M059J (cell line): ENCODE measurements at places on chromosomes 6 and 20. TPM values are rescaled to one million over a fixed set of nuclear protein-coding genes. Genes with fewer than 3 reads are reported as not detected.
A peak's percentile ranks its signal among the peaks of the same experiment; 100 is the strongest.

Gene AARS2
- 7.3 and 19.0 TPM in 2 replicates for total RNA-seq

Gene GCNT2
- total RNA-seq, result 22.2 and 22.5 TPM in 2 replicates

Gene RIPOR2
- 18.6 and 22.9 TPM in 2 replicates for total RNA-seq

Gene BCAS1
- total RNA-seq, result 0.07 TPM in 1 of 2 replicates, not detected in the other

Gene TMC2
- not detected in 2 replicates for total RNA-seq

Gene SLC26A8
- total RNA-seq, result 0.10 TPM in 1 of 2 replicates, not detected in the other

Gene GINM1
- total RNA-seq, result 103 and 129 TPM in 2 replicates

GRCh38 chr6:16230953-16231352 lies 7.4 kb upstream of the GMPR start:
- DNase-seq, result no peak

- DNase-seq, result no peak
These were observed 28.9 kb downstream of the SNX5 start for GRCh38 chr20:17939622-17940223.

DNA sequence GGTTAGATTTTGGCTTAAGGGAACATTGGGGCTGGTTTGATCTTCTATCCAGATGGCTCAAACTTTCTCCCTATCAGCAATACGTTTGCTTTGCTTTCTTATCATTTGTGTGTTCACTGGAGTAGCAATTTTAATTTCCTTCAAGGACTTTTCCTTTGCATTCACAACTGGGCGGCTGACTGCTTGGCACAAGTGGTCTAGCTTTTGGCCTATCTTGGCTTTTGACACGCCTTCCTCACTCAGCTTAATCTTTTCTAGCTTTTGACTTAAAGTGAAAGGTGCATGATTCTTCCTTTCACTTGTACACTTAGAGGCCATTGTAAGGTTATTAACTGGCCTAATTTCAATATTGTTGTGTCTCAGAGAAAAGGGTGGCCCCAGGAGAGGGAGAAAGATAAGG lies 254.9 kb downstream of the PLCB1 start:
- no peak for DNase-seq

DNA sequence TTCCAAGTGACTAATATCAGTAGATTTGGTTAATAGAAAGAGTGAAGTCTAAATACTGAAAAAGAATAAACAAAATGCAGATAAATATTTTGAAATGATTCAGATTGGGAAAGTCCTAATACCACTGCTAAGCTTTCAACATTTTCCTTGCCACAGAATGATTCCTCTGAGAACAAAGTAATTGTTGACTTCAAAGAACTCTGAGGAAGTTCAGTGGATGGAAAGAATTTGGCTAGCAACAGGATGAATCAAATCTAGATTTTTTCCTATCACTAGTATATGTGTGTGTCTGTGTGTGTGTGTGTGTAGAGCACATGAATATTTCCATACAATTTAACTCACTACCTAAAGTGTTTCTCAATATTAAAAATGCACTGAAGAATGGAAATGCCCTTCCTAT lies 107.9 kb upstream of the PREP start:
- peak; percentile 33 for DNase-seq

- DNase-seq, result peak; percentile 43
These were observed 200.5 kb upstream of the ARG1 start for GRCh38 chr6:131372535-131372934.

- no peak for DNase-seq
These were observed 60.4 kb downstream of the SULF2 start for GRCh38 chr20:47724910-47725247.

DNA sequence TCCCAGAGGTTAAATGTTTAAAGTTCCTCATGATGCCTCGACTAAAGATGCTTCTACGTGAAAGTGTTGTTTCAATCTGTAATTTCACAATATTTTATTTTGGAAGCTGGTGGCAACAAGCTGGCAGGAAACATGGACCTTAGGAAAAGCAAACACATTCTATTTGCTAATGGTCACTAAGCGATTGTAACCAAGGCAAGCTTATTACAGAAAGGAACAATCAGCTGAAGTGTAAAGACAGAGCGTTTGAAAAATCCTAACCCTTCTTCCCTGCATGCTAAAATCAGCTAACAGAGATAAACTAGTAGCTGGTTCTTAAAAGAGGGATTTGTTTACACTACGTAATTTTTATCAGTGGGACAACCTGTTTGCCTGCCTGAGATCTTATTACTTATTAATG lies 50.0 kb downstream of the IL20RA start:
- no peak for DNase-seq

DNA sequence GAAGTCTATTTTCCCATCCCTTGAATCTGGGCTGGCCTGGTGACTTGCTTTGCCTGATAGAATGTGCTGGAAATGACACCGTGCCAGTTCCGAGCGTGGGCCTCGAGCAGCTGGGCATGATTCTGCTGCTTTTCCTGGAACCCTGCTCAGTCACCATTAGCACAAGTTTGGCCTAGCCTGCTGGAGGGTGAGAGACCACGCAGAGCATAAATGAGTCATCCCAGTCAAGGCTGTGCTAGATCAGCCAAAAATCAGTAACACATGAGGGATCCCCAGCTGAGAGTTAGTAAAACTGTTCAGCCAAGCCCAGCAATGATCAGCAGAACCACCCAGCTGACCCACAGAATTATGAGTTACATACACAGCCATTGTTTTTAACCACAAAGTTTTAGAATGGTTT lies 74.8 kb upstream of the TOP1 start:
- peak; percentile 53 for DNase-seq

GRCh38 chr6:25173246-25173645 lies 105.9 kb upstream of the CARMIL1 start:
- DNase-seq, result no peak

- peak; percentile 1 for DNase-seq
These were observed 375.4 kb upstream of the HS3ST5 start for GRCh38 chr6:114718186-114718585.

DNA sequence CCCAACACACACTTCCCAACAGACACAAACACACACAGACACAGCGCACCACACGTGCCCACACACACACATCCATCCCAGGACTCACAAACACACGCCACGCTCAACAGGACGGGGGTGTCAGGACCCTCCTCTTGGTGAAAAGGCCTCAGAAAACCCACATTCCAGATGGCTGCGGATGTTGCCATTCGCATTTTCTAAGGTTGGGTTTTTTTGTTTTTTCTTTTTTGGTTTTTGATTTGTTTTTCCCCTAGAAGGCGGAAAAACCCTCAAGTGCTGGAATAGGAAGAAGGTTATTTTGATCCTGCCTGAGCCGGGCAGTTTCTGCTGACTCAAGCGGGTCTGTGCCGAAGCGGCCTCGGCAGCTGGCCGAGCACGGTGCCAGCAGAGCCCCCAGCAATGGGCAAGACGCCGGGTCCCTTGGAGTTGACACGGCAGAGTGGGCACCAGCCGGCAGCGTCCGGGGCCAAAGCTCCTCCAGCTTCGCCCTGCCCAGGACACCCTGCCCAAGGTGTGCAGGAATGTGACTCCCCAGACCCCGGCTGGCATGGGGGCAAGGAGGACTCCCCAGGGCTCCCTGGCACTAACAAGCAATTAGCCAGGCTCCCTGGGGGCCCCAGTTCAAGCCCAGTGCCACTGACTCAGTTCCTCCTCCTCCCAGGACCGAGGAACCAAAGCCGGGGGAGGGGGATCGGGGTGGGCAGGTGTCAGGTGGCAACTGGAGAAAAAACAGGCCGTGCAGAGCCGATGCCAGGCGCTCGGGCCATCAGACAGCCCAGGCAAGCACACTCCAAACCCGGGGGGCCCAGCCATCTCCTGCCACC lies 40.9 kb upstream of the ZBP1 start:
- DNase-seq, result no peak

DNA sequence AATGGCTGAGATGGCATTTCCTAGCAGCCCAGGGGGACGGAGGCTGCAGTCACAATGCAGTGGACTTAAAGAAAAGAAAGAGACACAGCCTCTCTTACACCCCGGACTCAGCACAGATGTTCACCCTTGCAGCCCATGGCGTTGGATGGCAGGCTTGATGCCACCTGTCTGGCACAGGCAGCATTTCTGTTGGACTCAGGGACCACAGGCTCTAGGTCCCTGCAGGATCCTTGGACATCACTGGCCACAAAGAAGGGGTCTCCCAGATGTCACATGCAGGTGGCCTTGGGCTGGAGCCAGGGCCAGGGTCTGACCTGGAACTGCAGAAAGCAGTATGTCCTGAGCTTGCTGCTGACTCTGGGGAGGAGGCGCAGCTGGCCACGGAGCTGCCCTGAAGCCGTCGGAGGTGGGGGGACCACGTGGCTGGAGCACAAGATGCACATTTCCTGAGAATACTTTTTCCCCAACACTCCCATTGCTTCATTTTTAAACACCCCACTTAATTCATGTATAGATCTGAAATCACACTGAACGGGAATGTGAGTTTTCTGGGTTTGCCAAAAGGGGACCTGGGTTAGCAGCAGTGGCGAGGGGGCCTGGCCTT lies 102.3 kb upstream of the SULF2 start:
- no peak for DNase-seq

- DNase-seq, result no peak
These were observed 139.3 kb downstream of the CD164 start for GRCh38 chr6:109242925-109243324.

- peak; percentile 9 for DNase-seq
These were observed 324.3 kb downstream of the QKI start for GRCh38 chr6:163738725-163739407.

DNA sequence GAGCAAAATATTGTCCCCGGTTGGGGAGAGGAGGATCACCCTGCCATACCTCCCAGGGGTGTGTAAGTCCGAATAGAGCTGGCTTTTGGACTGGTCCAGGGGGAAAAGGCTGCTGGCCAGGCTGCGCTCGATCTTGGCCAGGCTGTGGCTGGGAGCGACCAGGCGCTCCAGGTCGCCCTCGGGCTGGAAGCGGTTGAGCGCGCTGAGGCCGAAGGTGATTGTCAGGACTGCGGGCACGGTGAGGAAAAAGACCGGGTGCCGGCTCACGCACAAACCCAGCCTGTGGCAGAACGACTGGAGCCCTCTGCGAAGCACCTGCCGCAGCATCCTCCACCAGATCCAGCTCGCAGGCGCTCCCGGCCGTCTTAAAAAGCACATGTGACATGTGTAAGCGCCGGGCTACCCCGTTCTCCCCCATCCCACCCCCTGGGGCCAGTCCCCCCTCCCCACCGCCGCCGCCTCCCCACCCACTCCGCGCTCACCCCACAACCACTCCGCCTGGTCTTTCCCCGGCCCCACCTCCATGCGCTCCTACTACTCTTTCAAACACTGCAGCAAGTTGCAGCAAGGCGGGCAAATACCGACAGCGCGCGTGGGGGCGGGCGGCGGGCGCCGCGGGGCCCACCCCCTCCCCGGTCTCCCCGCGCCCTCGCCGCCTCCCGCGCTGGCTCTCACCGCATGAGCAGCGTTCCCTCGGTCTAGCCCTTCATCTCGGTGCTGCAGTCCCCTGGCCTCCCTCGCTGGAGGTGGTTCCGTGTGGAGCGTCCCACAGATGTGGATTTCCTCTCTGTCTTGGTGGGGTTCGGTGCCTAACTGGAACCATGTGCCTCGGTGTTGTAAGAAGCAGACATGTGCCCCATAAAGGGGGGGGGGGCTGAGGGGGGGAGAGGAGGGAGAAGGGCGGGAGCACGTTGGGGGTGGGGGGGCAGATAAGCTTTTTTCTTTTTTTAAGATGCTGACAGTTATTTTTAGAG lies 42.4 kb downstream of the PTCHD4 start:
- DNase-seq, result peak; percentile 23

- no peak for DNase-seq
These were observed 6.9 kb upstream of the CD40 start for GRCh38 chr20:46111028-46111835.

- DNase-seq, result no peak
These were observed 189.2 kb downstream of the ASCC3 start for GRCh38 chr6:100691972-100692371.

GRCh38 chr6:19210849-19211590 lies 626.1 kb upstream of the ID4 start:
- peak; percentile 7 for DNase-seq

DNA sequence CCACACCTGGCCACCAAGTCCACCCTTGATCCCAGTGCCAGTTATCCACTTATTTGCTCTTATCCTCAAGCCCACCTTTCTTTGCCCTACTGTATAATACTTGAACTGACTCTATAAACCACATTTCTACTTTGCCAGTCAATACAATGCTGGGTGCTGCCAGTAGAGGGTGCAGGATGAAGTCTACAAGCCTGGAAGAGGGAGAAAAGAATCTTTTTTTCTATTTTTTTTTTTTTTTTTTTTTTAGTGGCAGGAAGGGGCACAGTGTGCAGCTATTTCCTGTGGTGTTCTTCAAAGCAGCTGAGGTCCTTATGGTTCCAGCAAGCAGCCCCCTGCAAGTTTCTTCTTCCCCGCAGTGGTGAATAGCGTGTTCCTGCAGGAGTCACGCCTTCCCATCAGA lies 22.2 kb upstream of the GABRR1 start:
- DNase-seq, result no peak

GRCh38 chr20:52972190-52972937 lies at the start of gene TSHZ2:
TSS of gene TSHZ2 (plus strand) at chr20:52972358. CDS start at chr20:52973294, 936 bp downstream.
- DNase-seq, result peak; percentile 80

- peak; percentile 27 for DNase-seq
These were observed 6.4 kb downstream of the SERAC1 start for GRCh38 chr6:158161566-158162254.

- no peak for DNase-seq
These were observed 142.8 kb downstream of the CLIC5 start for GRCh38 chr6:45872827-45873365.

DNA sequence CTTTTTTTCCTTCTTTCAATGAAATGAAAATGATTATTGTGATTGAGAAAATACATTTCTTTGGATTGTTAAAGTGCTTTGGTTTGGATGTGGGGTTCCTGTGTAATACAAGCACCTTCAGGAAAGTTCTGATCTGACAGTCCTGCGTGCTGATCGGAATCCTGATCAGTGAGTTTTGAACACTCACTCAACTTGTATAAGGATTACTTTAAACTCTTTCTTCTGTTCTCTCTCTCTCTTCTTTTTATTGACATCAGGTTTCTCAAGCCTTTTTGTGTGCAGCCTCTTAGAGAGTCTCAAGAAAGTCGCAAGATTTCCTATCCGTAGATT lies 710 bp downstream of the TINAG start:
- no peak for DNase-seq

DNA sequence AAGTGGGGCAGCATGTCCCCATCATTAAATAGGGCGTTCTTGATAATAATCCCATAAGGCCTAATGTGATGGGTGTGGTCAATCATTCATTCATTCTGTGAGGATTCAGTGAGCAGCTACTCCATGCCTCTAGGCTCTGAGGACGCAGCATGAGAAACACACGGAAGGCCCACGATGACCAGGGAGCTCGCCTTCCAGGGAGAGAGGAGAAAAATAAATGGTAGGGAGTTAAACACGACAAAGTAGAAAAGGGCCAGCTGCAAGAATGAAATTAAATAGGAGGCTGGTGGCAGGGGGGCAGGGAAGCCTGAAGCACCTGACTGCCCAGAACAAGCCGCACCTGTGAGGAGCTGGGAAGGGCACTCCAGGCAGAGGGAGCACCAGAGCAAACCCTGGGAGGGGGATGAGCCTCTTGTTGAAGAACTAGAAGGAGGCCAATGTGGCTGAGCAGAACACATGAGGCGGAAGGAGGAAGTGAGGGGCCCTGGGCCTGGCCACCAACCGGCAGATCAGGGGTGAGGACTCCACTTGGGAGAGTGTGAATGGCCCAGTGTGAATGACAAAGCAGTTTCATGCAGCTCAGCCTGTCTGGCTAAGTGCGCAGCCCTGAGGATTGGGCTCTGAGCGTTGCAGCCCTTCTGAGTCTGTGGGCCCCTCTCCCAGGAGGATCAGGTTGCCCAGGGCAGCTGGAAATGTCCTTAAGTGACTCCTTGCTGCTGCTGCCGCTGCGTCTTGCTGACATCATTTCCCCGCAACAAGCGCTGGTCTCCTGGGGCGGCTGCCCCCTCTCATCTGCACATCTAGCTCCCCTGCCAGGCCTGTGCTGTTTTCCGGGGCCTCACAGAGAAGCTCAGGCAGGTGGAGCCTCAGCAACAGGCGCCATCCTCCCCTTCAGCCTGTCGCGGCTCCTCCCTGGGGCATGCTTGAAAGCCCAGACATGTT lies 99.9 kb downstream of the CDH26 start:
- peak; percentile 52 for DNase-seq
